BJ (cell line): ENCODE measurements at places on chromosomes 7 and 10.

DNA sequence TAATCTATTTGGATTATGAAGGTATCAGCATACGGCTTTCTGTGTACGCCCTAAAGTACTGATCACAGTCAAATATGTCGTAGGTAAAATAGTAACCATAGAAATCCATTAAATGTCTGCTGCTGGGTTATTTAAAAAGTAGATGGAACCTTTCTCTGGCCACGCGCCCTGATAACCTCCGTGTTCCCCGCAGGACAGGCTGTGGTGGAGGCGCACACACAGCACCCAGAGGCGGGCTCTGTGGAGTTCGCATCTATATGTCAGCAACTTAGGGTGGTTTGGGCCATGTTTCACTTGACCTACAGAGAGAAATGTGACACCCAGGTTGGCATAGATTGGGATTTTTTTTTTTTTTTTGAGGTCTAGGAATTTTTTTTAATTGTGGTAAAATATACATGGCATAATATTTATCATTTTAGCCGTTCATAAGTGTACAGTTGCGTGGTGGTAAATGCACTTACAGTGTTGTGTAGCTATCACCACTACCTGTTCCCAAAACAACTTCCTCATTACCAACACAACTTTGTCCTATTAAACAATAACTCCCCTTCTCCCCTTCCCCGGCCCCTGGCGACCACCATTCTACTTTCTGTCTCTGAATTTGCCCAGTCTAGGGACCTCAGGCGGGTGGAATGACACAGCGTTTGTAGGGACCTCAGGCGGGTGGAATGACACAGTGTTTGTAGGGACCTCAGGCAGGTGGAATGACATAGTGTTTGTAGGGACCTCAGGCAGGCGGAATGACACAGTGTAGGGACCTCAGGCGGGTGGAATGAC lies 15.4 kb downstream of the PPP2R2D start:
- no peak for DNase-seq

- no peak for DNase-seq
Measured at GRCh38 chr7:50615519-50616080, 50.4 kb upstream of the DDC start.

GRCh38 chr7:18087026-18087686 lies 59.5 kb upstream of the PRPS1L1 start:
- no peak for DNase-seq

DNA sequence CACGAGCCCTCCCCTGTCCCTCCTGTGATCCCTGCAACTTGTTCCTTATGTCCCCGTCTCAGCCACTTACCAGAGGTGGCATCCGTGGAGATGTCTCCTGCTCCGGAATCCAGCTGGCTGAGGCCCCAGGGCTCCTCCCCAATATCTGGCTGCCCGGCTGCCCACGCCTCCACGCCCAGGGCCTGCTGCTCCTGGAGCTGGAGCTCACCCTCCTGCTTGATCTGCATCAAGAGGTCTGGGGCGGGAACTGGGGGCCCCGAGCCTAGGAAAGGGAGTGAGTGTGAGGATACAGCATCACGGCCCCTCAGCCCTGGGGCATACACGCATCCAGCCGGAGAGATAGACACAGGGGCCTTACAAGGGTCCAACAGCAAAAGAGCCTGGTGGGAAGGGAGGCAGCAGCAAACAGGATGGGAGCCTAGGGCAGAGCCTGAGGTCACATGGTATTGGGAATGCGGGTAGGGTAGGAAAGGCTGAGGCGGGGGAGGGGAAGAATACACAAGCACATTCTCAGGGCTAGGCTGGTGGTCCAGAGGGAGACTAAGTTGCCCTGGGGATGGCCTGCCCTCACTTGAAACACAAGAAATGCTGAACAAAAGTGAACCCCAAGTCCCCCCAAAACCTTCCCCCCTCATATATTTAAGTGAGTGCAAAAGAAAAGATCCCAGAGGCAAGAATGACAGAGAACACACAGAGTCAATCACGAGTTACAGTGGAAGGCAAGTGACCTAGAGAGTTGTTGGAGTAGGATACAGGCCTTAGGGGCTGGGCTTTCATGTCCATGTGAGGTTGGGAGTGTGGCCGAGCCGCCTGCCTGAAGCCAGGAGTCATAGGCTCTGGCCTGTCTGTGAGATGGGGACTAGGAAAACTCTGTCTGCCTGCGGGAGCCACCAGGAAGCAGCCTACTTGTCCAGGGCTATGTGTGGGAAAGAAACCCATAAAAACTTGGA lies 16.9 kb upstream of the ZNF777 start:
- DNase-seq, result no peak

DNA sequence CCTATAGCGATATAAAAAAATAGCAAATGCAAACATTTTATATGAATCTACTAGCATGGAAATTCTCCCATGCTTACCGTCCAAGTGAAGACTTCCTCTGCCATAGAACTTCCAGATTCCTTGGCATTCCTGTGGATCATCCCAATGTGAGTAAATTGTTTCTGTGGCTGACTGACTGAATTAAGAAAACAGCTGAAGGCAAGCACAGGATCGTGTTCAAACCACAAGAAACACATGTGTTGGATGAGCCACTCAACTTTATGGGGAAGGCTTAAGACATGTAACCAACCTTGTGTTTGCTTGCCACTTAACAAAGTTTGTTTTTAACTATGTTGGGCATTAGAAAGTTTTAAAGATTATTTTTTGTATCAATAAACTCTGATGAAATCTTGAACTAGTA lies 2.6 kb upstream of the MYPN start:
- peak; percentile 87 for DNase-seq

GRCh38 chr10:112951359-112952281 lies 1.6 kb downstream of the TCF7L2 start:
- DNase-seq, result no peak

DNA sequence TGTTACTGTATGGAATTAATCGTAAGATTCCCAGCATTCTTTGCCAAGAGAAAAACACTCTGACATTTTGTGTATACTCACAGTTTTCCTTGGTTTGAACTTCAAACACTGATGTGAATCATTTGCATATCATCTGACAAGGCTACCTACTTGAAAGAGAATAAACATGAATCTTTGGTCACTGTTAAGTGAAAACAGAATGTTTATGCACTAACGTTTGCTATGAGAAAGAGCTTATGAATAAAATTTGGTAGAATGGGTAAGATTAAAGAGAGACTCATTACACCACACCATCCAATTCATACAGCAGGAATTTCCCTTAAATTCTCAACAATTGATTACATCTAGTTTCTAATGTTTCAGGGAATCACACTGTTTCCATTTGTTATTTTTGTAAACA lies 46.6 kb downstream of the MACC1 start:
- no peak for DNase-seq

DNA sequence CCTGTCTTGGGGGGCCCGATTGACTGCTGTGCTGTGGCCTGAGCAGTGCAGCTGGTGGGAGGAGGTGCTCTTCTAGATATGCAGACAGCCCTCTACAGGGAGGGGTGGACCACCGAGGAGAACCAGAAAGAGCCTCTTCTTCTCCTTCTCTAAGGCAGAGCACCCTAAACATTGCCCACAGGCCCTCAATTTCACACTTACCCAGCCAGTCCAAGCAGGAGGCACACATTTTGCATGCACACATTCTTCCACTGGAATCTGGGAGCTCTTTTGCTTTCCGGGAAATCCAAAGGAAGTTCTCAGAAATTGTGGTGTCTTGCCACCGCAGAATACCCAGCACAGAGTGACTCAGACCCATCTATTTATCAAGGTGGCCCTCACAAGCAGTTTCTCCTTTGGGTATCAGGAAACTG lies 45.8 kb downstream of the EEPD1 start:
- no peak for DNase-seq

- DNase-seq, result no peak
Measured at GRCh38 chr10:128629111-128630096, 503.2 kb upstream of the MKI67 start.

- DNase-seq, result no peak
Measured at GRCh38 chr10:69434169-69434568, 17.1 kb upstream of the TSPAN15 start.

- no peak for DNase-seq
Measured at GRCh38 chr7:82044497-82045080, 274.7 kb upstream of the HGF start.

DNA sequence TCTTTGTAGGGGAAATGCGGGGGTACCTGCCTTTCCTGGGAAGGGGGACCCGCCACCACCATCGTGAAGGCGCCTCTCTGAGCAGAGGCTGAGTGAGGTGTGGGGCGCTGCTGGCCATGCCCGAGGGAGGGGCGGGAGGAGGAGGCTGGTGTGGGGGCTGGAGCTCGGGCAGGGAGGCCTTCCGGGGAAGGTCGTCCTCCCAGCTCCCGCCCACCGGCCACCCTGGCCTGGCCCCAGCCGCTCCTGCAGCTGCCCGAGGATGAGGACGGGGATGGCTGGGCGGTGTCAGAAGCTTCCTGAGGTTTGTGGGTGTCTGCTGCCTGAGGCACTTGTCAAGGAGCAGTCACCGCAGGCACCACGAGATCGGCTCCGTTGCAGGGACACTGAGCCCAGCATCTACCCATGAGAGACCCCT lies 11.4 kb downstream of the PWWP2B start:
- no peak for DNase-seq

GRCh38 chr7:84123965-84124547 lies 70.5 kb downstream of the SEMA3A start:
- DNase-seq, result no peak

DNA sequence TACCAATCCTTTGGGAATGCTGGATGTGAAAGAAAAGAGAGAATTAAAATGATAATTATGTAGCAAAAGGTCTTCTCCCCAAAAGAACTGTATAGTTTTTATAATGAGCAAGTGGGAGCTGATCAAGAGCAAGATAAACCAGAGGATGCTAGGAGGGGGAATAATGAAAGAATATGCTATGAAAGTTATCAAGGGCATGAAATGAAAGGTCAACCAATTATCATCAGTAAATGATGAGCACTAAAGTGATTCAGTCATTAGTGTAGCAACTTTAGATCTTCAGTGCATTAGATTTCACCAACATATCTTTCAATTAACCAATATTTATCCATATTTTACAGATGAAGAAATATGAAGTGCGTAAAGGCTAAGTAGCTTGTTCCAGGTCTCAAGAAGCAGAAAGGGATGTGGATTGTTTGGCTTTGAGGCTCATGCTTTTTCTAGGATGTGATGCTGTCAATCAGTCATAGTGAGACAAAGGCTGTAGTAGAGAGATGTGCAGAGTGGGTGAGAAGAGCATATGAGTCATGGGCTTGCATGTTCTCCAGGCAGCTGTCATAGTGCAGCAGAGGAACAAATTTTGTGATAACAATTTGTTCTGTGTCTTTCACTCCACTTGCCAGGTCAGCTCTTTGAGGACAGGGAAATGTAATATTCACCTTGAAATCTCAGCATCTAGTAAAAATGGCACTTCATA lies 5.7 kb upstream of the OR2F2 start:
- no peak for DNase-seq

- DNase-seq, result no peak
Measured at GRCh38 chr10:43000021-43000411, 76.9 kb upstream of the RET start.

DNA sequence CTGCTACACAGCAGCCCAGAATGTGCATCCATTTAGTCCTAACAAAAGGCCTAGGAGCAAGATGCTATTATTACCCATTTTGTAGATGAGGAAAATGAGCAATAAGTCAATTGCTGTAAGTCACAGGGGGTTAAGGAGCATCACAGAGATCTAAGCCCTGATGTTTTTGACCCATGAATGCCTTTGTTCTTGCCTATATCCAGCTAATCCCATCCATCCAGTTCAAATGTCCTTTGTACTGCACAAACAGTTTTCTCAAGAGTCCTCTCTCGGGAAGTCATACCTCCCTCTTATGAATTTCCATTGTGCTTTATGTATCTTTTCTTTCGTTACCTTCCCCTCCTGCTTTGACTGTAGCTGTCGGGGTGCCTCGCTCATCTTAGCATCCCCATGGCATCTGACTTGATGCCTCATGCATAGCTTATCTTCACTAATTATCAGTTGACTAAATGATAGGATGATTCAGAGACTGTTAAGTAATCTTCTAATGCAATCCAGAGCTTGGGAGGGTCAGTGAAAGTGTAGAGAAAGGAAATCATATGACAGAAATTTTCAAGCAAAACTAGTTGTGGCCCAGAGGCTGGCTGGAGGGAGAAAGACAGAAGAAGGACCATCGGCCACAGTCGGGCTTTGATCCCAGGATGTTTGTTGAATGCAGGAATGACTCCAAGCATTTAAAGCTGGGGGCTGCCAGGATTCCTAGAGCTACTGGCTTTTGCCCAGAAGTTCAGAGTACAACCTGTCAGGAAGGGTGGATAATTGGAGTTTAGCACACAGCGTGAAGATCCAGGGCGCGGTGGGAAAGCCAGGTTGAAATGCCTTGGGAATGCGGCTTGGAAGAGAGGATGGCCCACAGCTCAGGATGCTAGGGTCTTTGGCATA lies 23.5 kb downstream of the BLVRA start:
- DNase-seq, result peak; percentile 42

- no peak for DNase-seq
Measured at GRCh38 chr7:89887489-89887888, 266.8 kb upstream of the STEAP1 start.

DNA sequence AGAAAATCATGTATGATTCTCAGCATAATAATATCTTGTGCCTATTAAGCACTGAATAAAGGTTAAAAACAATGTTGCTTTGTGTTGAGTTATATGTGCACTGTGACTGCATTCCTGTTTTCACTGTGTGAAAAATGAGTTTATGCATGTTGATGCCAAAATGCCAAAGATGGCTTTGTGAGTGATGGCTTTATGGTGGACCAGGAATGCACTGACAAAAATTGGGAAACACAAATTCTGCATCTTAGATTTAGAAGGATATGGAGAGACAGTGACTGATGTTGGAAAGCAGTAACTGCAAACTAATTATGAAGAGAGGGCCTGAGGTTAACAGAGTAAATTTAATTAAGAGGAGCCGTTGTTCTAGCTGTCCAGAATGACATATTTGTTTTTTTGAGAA lies 440.4 kb downstream of the KIF20B start:
- no peak for DNase-seq

- no peak for DNase-seq
Measured at GRCh38 chr7:104175361-104175984, 32.3 kb downstream of the ORC5 start.

- DNase-seq, result peak; percentile 48
Measured at GRCh38 chr10:33099748-33100147, 141.7 kb upstream of the ITGB1 start.

DNA sequence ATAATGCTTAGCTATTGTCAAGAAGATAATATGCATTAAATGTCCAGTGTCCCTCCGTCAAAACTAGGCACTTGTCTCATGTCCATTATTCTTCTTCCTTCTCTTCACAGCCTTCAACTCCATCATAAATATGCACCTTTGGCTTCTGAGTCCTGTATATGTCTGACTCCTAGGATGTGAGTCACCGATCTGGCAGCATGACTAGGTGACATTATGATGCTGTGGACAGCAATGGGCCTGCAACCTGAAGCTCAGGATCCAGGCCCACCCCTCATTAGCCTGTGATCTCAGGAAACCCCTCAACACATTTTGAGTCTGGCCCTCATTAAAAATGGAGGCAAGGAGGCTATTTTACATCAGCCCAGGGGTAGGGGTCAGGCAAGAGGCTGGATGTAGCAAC lies 362.5 kb upstream of the ZMIZ1 start:
- no peak for DNase-seq

- DNase-seq, result no peak
Measured at GRCh38 chr7:3087243-3087755, 43.6 kb upstream of the CARD11 start.
